ENCODE measurements at places on chromosomes 16 and 17.

- peak; percentile 64 for DNase-seq
These were observed 7.3 kb downstream of the HASPIN start for GRCh38 chr17:3730881-3731429.

GRCh38 chr17:45146166-45146565 is 2.1 kb upstream of the HEXIM1 start:
- peak; percentile 51 for DNase-seq

DNA sequence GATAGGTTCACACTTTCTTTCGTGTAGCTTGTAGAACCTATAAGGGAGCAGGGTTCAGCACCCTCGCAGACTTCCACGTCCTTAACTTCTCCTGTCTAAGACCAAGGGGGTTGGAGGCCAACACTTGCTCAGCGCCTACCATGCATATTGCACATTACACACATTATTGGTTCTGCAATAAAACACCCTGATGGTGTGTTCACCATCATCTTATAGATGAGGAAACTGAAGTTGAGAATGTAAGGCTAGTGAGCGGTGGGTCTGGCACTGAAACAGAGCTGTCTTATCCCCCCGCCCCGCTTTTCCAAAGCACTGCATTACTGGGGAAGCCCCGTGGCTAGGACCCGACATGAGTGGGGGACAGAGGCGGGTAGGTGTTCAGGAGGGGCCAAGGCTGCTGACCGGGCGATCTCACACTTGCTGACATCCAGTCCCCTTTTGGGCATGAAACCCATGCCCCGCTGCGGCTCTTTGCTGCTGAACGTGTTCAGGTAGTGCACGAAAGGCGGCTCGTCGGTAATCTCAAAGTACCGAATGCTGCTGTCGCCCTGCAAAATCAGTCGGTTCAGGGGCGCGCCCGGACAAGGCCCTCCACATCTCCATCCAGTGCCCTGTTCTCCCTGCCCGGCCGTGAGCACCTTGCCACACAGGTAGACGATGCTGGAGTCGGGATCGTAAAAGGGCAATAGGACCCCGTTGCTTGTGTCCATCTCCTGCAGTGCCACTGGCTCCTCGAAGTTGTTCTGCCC is 6.2 kb downstream of the CORO6 start:
- DNase-seq: no peak

GRCh38 chr16:4641306-4641687 is 16.7 kb downstream of the MGRN1 start:
- no peak for DNase-seq

- DNase-seq: peak; percentile 87
These were observed 1.6 kb downstream of the PRSS36 start for GRCh38 chr16:31148281-31148728.

DNA sequence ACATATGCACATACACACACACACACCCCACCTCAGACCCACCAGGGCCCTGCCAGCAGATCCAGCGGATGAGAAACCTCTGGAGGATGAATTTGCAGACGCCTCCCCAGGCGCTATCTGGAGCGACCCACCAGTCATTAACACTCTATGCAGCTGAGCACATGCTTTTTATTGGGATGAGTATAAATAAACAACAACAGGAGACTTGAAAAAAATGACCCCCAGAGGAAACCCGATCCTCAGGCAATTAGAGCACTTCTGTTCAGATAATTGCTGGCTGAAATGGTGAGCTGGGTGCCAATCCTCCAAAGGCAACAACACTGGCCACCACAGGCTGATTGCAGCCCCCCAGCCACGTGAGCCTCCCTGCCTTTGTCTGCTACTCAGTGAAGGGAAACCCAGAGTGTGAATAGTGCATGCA is 32.9 kb downstream of the DYNLRB2 start:
- DNase-seq: no peak

GRCh38 chr16:30439720-30440348 is 5.8 kb downstream of the SEPHS2 start:
- no peak for DNase-seq

DNA sequence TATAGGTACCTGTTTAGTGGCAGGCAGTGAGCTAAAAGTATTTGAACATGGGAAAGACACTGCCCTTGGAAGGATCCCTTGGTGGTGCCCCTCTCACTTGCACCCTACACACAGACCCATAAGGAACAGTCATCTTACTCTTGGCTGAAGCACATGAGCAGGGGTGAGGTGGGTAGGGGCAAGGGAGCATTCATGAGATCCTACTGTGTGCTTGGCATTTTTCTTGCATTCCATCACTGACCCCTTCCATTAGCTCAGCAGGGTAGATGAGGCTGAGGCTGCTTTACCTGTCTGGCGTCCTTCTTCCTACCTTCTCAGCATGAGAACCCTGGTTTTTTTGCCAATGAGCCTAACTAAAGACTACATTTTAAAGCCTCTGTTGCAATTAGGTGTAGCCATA is 48.3 kb downstream of the CCT6B start:
- DNase-seq: peak; percentile 89

DNA sequence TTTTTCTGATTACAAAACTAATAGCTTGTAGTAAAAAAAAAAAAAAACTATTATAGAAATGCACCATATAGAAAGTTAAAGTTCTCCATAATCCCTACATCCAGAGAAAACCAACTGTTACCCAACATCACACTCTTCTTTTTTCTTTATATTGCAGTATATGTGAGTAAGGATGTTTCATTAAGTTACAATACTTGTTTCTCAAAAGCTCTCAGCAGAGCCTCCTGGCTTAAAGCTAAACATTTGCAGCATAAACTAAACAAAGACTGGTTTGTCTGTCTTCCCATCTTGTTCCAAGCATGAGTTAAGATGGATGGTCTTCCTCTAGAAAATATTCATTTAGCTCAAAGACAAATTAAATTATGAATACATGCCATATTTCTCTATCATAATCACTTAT is 25.2 kb downstream of the GRB2 start:
- DNase-seq: no peak

GRCh38 chr17:78714534-78714933 is 67.5 kb downstream of the CYTH1 start:
- peak; percentile 35 for DNase-seq

DNA sequence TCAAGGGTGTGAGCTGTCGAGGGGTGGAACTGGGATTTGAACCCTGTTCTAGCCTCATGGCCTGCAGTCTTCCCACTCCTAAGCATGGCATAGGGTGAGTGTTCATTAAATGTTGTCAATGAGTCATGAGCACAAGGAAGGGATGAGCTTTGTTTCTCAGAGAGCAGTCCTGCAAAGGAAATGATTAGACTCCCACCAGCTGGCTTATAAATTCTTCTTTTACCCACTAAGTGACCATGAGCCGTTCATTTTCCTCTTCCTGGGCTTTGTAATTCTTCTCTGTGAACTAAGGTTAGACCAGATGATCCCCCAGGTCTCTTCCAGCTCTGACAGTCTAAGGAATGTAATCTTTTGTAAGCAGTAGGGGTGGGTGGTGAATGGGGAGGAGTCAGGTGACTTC is 47.9 kb upstream of the HNF1B start:
- no peak for DNase-seq

GRCh38 chr17:19274893-19275292 is 37.7 kb downstream of the EPN2 start:
- no peak for DNase-seq

GRCh38 chr17:17191346-17191792 is 14.8 kb downstream of the PLD6 start:
- DNase-seq: no peak

GRCh38 chr16:5054876-5055865 is 10.6 kb downstream of the C16orf89 start:
- no peak for DNase-seq

- DNase-seq: no peak
These were observed 66.6 kb downstream of the CNTNAP4 start for GRCh38 chr16:76343769-76344168.

DNA sequence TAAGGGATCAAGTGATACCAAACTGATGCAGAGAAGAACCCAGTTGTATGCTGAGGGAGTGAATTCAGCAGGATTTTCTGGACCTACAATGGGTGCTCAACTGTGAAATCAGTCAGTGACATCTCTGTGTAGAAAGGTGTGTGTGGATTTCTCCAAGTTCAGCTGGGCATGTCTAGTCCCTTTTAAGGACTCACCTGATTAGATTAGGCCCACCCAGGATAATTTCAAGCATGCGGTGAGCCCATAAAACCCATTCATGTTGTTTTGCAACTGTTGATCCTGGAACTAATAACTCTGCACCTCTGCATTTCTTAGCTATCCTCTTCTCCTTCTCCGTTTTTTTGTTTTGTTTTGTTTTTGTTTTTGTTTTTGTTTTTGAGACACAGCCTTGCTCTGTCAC is 35.1 kb upstream of the DNAJA2 start:
- DNase-seq: no peak

GRCh38 chr17:51486091-51486490 is 225.7 kb downstream of the UTP18 start:
- no peak for DNase-seq

DNA sequence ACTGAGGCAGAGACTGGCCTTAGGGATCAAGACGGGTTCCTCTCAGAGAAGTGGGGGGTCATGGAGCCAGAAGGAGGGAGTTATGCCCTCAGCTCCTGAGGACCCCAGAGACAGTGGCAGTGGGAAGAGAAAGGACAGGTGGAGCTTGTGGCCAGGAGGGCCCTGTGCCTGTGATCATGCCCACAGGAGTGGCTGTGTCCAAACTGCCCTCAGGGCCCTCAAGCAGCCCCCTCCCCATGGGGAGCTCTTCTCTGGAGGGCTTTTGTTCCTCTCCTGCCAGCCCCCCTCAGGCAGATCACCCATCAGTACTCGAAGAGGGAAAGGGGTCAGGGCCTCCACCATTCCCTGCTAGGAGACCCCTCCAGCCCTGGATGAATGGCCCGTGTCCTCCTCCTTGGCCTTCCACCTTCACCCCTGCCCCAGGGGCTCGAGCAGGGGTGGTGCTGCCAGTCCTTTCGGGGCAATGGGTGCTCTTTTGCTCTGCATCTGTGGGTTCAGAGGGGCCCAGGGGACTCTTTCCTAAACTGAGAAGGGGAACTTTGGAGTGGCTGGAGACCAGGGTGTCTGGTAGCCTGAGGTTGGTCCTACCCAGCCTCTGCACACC is 52.7 kb downstream of the BEAN1 start:
- DNase-seq: peak; percentile 36

DNA sequence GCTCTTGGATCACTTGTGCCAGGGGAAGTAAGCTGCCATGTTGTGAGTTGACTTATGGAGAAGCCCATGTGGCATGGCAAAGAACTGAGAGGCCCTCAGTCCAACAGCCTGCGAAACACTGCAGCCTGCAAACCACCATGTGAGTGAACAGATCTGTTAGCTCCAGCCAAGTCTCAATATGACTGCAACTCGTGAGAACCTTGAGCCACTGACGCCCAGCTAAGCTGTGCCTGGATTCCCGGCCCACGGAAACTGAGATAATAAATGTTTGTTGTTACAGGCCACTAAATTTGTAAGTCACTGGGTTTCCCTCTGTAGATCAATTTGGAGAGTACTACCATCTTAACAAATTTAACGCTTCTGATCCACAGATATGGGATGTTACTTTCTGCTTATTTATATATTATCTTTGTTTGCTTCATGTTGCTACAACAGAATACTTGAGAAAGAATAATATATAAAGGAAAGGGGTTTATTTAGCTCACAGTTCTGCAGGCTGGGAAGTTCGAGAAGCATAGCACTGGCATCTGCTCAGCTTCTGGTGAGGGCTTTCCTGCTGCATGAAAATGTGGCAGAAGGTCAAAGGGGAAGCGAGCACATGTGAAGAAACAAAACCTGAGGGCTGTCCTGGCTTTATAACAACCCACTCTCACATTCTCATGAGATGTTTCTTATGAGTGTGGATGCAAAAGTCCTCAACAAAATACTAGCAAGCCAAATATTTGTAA is 29.4 kb upstream of the ATP2A3 start:
- DNase-seq: no peak

GRCh38 chr16:11402051-11402744 is 56.9 kb downstream of the RMI2 start:
- peak; percentile 58 for DNase-seq

DNA sequence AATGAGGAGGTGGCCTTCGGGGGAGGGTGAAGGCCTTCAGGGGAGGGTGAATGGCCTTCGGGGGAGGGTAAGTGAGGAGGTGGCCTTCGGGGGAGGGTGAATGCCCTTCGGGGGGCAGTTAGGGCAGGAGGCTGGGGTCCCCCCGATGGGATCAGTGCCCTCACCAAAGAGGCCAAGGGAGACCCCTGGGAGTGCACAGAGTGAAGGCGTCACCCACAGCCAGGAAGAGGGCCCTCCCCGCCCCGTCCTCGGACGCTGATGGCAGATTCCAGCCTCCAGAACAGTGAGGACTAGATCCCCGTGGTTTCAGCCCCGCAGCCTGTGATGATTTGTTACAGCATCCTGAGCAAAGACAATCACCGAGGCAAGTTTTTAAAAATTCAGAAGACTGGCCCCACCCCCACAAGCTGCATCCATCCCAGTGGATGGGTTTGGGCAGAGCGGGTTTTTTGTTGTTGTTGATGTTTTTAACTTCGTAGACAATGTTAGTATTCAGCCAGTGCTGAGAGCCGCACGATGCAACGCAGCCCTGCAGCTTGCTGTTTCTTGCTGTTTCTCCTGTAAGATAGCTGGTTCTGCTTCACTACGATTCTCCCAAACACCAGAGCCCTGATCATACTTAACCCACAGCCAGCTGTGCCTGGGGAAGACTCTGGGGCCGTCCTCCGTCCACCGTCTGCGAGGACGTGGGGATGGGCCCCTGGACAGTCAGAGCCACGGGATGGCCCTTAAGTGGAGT is 40.7 kb upstream of the CBFA2T3 start:
- peak; percentile 33 for DNase-seq

GRCh38 chr16:85136213-85136701 is 24.0 kb upstream of the CIBAR2 start:
- no peak for DNase-seq

DNA sequence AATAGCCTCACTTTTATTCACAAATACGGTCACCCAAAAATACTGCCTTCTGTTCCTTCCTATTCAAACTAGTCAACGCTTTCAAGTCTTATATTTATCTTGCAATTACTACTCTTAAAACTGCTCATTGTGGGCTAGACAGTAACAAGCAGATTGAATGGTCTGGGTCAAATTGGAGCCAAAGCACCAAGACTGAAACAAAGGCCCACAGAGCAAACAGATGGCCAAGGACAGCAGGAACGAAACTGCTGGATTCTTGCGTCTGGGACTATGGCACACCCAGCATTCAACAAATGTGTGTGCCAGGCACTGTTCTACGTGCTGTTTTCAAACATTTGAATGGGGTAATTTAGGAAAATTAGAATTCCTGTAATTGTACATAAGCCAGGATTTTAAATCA is 250.1 kb upstream of the PSMD7 start:
- DNase-seq: no peak

- peak; percentile 98 for DNase-seq
These were observed 1.8 kb downstream of the GJD3 start for GRCh38 chr17:40362696-40363110.

DNA sequence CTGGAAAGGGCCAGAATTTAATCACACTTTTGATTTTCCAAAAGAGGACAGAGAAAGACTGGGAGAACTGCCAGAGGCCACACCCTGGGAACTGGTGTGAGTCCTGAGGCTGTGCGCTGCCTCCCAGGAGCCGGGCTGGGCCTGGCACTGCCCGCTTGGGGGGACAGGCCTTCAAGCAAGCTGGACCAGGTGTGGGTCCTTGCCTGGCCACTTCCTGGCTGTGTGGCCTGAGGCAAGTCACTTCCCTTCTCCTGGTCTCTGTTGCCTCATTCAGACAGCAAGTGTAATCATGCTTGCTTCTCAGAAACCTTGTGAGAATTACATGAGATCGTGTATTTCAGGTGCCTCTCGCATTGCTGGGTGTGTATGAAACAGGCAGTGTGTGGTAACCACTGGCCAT is 143.0 kb downstream of the SNX29 start:
- no peak for DNase-seq

Data from endodermal cell (in vitro differentiated cells).